ENCODE measurements at places on chromosomes 7 and 10. TPM values are rescaled to one million over a fixed set of nuclear protein-coding genes. Genes with fewer than 3 reads are reported as not detected.

TMEM130 gene
- total RNA-seq = 0.06 TPM

GRCh38 chr10:122294511-122295450 lies 23.7 kb downstream of the BTBD16 start:
- DNase-seq = no peak

GRCh38 chr7:32579776-32580175 lies 84.5 kb downstream of the AVL9 start:
- no peak for DNase-seq

DNA sequence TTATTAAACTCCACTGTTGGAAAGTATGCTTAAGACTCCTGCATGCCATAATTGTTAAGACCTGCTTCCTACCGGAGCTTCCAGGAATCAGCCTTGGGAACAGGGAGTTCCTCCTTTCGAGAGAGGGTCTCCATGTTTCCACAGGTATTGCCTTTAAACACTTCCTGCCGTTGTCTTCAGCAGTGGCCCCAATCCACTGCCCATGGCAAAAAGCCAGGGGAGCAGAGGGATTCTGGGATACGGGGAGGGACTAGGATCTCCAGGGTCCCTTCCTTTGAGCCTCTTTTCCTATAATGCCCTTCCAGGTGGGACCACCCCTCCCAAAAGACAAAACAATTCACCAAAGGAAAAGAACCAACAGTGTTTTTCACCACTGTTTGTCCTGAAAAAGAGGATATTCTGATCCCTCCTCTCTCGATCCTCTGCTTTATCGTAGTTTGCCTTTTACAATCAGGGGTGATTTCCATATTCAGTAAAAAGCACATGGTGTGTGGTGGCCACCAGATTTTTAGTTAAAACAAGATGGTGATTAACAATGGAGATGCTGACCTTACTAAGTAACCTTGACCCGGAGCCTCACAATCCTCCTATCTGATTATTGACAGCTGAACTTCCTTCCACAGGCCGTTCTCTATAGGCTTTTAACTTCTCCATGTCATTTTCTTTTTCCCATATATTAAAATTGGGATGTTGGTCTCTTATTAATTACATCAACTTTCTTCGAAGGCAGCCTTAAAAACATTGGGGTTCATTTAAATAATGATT lies 36.0 kb downstream of the LRRC72 start:
- DNase-seq = no peak

DNA sequence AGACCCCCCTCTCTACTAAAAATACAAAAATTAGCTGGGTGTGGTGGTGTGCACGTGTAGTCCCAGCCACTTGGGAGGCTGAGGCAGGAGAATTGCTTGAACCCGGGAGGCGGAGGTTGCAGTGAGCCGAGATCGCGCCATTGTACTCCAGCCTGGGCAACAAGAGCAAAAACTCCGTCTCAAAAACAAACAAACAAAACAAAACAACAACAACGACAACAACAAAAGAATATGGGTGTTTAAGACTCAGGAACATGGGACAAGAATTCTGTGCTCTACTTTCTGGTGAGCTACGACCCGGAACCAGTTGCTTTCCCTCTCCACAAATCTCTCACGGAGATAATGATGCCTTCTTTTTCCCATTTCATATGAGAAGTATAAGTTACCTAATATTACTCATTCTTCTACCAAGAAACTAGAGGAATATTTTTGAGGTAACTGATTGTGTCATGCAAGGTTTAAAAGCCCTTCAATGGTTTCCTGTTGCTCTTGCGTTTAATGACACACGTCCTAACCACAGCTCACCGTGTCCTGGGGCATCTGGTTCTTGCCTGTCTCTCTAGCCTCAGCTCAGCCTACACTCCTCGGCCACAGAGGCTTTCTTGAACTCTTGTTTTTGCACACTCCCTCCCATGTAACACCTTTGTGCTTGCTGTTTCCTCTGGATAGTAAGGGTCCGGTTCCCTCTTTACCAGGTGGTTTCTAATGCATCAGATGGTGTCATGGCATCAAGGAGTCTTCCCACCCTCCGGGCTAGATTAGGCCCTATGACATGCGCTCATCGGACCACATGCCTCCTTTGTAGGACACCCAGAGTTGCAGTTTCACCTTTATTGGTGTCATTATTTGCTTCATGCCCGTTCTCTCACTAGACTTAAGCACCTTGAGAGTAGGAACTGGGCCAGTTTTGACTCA lies 67.5 kb downstream of the PFKFB3 start:
- no peak for DNase-seq

- peak; percentile 54 for DNase-seq
These were observed 186.8 kb downstream of the USP6NL start for GRCh38 chr10:11424456-11425295.

DNA sequence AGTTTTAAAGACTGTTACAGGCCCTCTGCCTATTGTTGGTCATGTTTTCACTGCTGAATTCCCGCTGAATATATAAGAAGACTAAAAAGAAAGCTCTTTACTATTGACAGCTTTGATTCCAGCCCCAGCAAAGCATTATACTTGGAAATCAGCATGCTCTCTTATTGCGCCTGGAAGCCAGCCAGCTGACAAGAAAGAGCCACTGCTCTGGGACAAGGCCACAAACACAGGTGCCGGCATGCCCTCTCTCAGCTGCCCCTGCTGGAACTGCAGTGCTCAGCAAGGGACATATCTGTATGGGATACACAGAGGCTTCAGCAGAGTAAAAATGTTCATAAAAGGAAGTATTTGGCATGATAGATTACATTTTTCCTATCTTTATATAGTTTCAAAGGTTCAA lies 523.9 kb downstream of the ADRA2A start:
- no peak for DNase-seq

- no peak for DNase-seq
These were observed 638.5 kb downstream of the CCSER2 start for GRCh38 chr10:84966708-84967441.
